ENCODE measurements at places on chromosomes 3 and 15. TPM values are rescaled to one million over a fixed set of nuclear protein-coding genes. Genes with fewer than 3 reads are reported as not detected.

The SMAD6 gene
- 16.2 TPM for total RNA-seq

The TLR9 gene
- total RNA-seq, result 0.38 TPM

The ALS2CL gene
- total RNA-seq, result 36.9 TPM

The ATP13A5 gene
- total RNA-seq, result not detected

The ZNF662 gene
- total RNA-seq, result 4.1 TPM

The STRA6 gene
- not detected for total RNA-seq

The THAP10 gene
- total RNA-seq, result 3.7 TPM

The ADPGK gene
- total RNA-seq, result 11.4 TPM

The CFAP92 gene
- 0.49 TPM for total RNA-seq

The ITPR1 gene
- total RNA-seq, result 22.4 TPM

The CLDN16 gene
- not detected for total RNA-seq

The SPINK8 gene
- total RNA-seq, result not detected

The GPR87 gene
- total RNA-seq, result not detected

The KY gene
- total RNA-seq, result 16.7 TPM
